ENCODE measurements at places on chromosomes 5 and 9. TPM values are rescaled to one million over a fixed set of nuclear protein-coding genes. Genes with fewer than 3 reads are reported as not detected.

DNA sequence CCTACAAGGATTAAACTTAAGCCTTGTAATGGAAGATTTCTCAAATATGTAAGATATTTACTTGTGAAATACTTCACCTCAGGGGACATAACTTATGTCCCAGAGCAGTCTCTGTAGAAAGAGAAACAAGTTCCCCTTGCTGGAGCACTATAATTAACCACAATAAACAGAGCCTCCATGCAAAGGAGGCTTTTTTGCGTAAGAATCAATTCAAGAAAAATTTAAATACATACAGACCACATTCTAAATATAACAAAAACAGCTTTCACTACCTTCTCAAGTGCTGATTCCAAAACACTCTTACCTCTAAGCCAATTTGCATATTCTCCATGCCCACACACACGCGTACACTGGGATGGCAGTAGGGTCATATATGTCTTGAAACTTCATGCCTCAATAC lies 30.7 kb upstream of the CCNB1 start:
- DNase-seq, result no peak
- no peaks in the 10 kb centered on the region for H3K27me3 ChIP-seq
- H3K4me1 ChIP-seq, result no peaks in the 10 kb centered on the region
- H3K27ac ChIP-seq, result no peak overlapping the region
- H3K36me3 ChIP-seq, result no peaks in the 10 kb centered on the region

The RNF14 gene
- total RNA-seq, result 96.5 TPM

DNA sequence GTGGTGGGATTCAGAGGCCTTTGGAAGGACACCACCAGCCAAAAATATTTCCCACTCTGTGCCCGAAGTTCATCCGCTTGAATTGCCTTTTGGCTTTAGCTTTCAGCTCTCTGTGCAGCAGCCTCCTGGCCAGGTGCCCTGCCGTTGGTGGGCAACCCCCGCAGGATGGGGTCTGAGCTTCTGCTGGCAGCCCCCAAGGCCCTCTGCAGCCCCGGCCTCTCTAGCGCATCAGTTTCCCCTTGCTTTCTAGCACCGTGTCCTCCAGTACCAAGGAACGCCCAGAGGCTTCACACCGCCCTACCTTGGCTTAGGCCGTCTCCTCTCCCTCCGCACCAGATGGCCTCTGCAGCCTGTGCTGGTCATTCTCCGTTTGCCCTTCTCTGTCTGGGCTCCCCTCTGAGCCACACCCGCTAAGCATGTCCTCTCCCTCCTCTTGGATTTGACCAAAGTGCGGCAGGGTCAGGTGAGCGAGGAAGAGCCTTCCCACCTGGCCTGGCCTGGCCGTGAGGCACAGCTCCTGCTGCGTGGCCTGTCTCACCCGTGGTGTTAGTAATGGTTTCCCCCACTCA lies 4.2 kb upstream of the TSC1 start:
- H3K27me3 ChIP-seq, result no peaks in the 10 kb centered on the region
- no peak overlapping the region for H3K27ac ChIP-seq
- no peak overlapping the region for H3K4me3 ChIP-seq
- DNase-seq, result no peak
- H3K4me1 ChIP-seq, result peaks cover 17% of the 10 kb centered on the region

DNA sequence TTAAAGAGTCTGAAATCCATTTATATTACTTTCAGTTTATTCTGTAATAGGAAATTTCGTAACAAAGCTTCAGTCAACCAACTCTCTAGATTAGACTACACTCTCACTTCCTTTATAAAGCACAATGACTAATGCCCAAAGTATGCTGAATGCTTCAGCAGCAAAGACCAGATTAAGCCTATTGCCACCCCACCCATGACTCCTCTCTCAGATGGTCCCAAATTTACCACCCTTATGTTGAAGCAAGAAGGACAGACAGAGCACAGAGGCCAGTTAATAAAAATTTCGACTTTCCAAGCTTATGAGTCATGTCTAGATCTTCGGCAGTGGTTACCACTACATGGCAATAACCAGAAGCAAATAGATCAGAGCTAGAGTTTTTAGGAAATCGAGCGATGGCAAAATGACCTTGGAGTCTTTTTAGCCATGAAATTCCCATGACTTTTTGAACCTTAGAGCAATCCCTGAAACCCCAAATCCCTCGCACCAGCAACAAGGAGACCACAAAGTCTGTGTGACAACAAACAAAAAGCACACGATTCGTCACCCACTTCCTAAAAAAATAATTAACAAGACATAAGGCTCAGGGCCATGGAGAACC lies 287.8 kb upstream of the RASA1 start:
- no peak overlapping the region for H3K4me3 ChIP-seq
- no peaks in the 10 kb centered on the region for H3K27me3 ChIP-seq
- no peaks in the 10 kb centered on the region for H3K4me1 ChIP-seq

GRCh38 chr9:83474631-83475030 lies 63.6 kb downstream of the FRMD3 start:
- H3K27ac ChIP-seq, result no peak overlapping the region
- no peak for DNase-seq
- no peaks in the 10 kb centered on the region for H3K27me3 ChIP-seq
- H3K4me1 ChIP-seq, result peaks cover 6% of the 10 kb centered on the region

The TRPM6 gene
- total RNA-seq, result 0.27 TPM

DNA sequence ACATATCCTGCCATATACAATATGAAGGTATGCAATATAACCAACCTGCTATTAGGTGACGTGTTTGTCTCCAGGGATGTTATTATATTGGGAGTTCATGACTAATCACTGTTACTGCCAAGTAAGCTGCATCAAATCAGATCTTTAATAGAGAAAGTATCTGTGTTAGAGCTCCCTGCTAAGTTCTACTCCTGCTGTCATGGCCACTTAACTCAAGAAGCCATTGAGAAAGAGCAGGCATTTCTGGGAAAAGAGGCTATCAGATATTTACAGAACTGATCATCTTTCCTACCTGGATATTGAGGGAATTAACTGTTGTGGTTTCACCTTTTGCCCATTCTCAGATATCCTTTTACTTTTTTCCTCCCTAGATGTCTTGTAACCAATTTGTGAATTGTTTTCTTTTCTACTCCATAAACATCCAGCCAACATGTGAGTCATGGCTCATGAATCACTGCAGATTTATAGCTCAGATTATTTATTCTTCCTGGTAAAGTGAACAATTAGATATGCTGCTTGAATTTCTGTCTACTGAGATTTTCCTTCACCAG lies 634.8 kb upstream of the FAM174A start:
- H3K4me1 ChIP-seq, result peaks cover 10% of the 10 kb centered on the region
- peak overlapping the region; percentile 58 for H3K27ac ChIP-seq
- H3K4me3 ChIP-seq, result no peak overlapping the region
- H3K36me3 ChIP-seq, result no peaks in the 10 kb centered on the region
- no peaks in the 10 kb centered on the region for H3K27me3 ChIP-seq
- DNase-seq, result peak; percentile 76

DNA sequence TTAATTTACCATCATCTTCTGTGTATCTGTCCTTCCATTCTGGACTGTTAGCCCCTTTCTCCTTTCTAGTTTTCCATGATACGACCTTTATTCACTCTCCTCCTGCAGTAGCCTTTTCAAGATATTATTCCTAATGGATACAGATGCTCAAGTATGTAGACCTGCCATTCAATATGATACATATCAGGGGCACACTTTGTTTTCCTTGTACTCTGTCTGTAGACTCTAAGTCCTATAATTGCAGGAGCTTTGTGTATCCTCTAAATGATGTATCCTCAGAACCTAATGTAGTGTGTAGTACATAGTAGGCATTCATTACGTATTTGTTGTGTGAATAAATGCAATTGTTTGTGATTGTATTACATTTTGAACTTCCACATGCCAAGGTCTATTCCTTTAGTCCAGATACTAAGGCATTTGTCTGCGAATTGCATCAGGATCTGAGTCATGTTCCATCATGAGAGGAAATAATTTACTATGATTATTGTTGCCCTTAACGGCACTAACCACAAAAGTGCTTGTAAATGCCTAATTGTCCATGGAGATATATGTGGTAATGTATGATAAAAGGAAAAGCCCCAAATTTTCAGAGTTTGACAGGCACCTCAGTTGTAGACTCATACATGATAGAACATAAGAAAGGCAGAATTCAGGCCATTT lies 57.1 kb upstream of the IZUMO3 start:
- no peak overlapping the region for H3K27ac ChIP-seq
- H3K27me3 ChIP-seq, result no peaks in the 10 kb centered on the region
- DNase-seq, result no peak
- no peak overlapping the region for H3K4me3 ChIP-seq
- no peaks in the 10 kb centered on the region for H3K4me1 ChIP-seq

GRCh38 chr5:84783003-84783402 lies 398.3 kb upstream of the EDIL3 start:
- no peak for DNase-seq
- H3K4me3 ChIP-seq, result no peak overlapping the region
- H3K36me3 ChIP-seq, result no peaks in the 10 kb centered on the region
- H3K27me3 ChIP-seq, result no peaks in the 10 kb centered on the region

The CARTPT gene
- total RNA-seq, result not detected

The PCDHGA10 gene
- 34.0 TPM for total RNA-seq

DNA sequence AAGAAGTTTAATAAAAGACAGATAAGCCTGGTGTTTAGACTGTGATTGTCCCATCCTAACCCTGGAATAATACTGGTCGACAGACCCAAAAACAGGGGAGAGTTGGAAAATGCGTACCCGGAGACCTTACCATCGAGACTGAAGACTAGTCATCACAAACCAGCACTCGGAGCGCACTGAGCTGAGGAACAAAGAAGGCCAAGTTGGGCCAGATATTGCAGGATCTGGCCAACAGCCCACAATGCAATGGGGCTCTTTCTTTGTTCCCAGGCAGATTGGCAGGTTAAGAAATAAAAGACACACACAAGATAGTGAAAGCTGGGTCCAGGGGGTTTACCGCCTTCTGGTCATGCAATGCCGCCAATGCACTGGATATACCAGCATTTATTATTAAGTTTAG lies 188.7 kb upstream of the RAI14 start:
- no peak for DNase-seq
- no peak overlapping the region for H3K27ac ChIP-seq
- H3K27me3 ChIP-seq, result no peaks in the 10 kb centered on the region
- H3K4me3 ChIP-seq, result no peak overlapping the region
- H3K4me1 ChIP-seq, result no peaks in the 10 kb centered on the region

Data from astrocyte (in vitro differentiated cells and primary cell).